Naive thymus-derived CD8-positive, alpha-beta T cell (primary cell): ENCODE measurements at places on chromosomes 4 and X. TPM values are rescaled to one million over a fixed set of nuclear protein-coding genes. Genes with fewer than 3 reads are reported as not detected.
A peak's percentile ranks its signal among the peaks of the same experiment; 100 is the strongest.

TMLHE gene
- 15.9 TPM for total RNA-seq

RUFY3 gene
- 41.9 TPM for total RNA-seq

PROM1 gene
- total RNA-seq: not detected

SLC6A14 gene
- not detected for total RNA-seq

RTL3 gene
- total RNA-seq: not detected

SMAD1 gene
- total RNA-seq: not detected

CCDC160 gene
- not detected for total RNA-seq

GRCh38 chr4:124433500-124433899 is 279.0 kb downstream of the ANKRD50 start:
- no peak overlapping the region for H3K4me3 ChIP-seq
- no peaks in the 10 kb centered on the region for H3K4me1 ChIP-seq
- H3K27ac ChIP-seq: no peak overlapping the region
- H3K27me3 ChIP-seq: peaks cover 5% of the 10 kb centered on the region

DNA sequence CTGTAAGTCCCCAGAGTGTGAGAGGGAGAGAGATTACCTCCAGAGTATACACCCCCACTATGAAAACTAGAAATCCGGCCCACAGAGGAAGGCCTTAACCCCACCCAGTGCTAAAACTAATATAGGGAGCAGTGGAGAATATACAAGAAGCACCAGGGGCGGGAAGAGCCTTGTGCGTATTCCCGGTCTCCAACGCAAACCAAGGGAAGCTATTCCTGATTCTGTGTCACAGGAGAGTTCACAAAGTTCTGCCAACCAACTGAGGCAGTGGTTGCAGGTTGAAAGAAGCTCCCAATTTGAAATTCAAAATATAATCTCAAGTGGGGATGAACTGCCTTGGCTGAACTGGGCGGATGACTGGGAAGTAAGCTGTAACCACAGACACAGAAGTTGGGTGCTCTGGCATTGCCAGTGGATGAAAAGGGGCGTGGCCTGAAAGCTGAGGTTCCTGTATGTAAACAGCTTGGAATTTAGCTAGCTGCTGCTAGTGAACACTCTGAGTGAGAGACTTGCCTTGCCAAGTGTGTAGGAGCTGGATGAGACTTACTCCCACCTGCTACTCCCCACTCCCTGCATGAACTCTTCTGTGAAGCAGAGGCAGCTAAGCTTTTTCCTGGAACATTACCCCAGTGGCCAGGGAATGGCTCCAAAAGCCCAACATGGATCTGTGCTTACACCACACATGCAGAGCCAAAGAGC is 32.7 kb downstream of the ELF2 start:
- DNase-seq: no peak
- H3K4me3 ChIP-seq: no peak overlapping the region
- H3K27ac ChIP-seq: no peak overlapping the region
- peaks cover 13% of the 10 kb centered on the region for H3K4me1 ChIP-seq

GRCh38 chrX:13581554-13581953 is 12.2 kb downstream of the EGFL6 start:
- peaks cover 5% of the 10 kb centered on the region for H3K27me3 ChIP-seq
- peaks cover 5% of the 10 kb centered on the region for H3K36me3 ChIP-seq
- no peak overlapping the region for H3K27ac ChIP-seq
- H3K4me1 ChIP-seq: no peaks in the 10 kb centered on the region
- no peak for DNase-seq

GRCh38 chr4:20639346-20639745 is 60.9 kb upstream of the PACRGL start:
- no peaks in the 10 kb centered on the region for H3K4me1 ChIP-seq
- peaks cover 17% of the 10 kb centered on the region for H3K27me3 ChIP-seq
- H3K4me3 ChIP-seq: no peak overlapping the region
- DNase-seq: no peak
- H3K36me3 ChIP-seq: no peaks in the 10 kb centered on the region

- no peak for DNase-seq
- no peaks in the 10 kb centered on the region for H3K27me3 ChIP-seq
- no peak overlapping the region for H3K4me3 ChIP-seq
- H3K27ac ChIP-seq: no peak overlapping the region
- peaks cover 56% of the 10 kb centered on the region for H3K4me1 ChIP-seq
- no peaks in the 10 kb centered on the region for H3K36me3 ChIP-seq
Measured at GRCh38 chr4:174273930-174274329, 9.5 kb downstream of the FBXO8 start.

DNA sequence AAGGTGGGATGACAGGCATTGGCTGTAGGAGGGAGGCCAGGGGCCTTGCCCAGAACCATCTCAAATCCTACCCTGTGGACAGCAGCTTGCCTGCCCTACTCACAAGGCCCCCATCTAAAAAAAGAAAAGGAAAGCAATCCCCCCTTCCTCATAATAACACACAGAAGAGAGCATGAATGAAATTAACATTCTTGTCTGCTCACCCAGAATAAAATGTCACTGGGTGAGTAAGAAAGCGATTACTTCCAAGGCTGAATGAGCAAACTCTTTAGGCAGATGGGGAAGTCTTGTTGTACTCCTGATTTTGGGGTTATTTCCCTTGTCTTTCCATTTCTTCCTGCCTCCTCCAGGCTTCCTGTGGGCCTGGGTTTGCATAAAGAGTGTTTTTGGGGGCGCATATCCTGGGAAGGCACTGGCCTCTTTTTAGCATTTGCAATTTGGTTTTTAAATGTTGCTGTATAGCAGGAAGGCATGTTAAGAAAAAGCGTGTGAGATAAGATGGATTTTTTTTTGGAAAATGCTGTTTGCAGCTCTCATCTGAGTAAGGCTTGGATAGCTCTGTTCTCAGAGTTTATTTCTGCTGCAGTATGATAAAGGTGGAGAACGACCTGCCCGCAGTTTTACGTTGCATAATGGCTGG is 248.3 kb upstream of the GATB start:
- peaks cover 56% of the 10 kb centered on the region for H3K4me1 ChIP-seq
- peak overlapping the region; percentile 73 for H3K27ac ChIP-seq
- no peak for DNase-seq
- H3K4me3 ChIP-seq: no peak overlapping the region
- H3K27me3 ChIP-seq: peaks cover 3% of the 10 kb centered on the region

GRCh38 chrX:108439961-108440696 is 491 bp downstream of the COL4A5 start:
- DNase-seq: no peak
- no peak overlapping the region for H3K27ac ChIP-seq
- peak overlapping the region; percentile 67 for H3K4me3 ChIP-seq
- H3K4me1 ChIP-seq: peaks cover 10% of the 10 kb centered on the region
- no peaks in the 10 kb centered on the region for H3K36me3 ChIP-seq

GRCh38 chr4:76867880-76868655 is 29.9 kb downstream of the SOWAHB start:
- no peak for DNase-seq
- H3K4me1 ChIP-seq: peaks cover 4% of the 10 kb centered on the region
- H3K27ac ChIP-seq: no peak overlapping the region
- H3K4me3 ChIP-seq: no peak overlapping the region
- peaks cover 2% of the 10 kb centered on the region for H3K36me3 ChIP-seq

DNA sequence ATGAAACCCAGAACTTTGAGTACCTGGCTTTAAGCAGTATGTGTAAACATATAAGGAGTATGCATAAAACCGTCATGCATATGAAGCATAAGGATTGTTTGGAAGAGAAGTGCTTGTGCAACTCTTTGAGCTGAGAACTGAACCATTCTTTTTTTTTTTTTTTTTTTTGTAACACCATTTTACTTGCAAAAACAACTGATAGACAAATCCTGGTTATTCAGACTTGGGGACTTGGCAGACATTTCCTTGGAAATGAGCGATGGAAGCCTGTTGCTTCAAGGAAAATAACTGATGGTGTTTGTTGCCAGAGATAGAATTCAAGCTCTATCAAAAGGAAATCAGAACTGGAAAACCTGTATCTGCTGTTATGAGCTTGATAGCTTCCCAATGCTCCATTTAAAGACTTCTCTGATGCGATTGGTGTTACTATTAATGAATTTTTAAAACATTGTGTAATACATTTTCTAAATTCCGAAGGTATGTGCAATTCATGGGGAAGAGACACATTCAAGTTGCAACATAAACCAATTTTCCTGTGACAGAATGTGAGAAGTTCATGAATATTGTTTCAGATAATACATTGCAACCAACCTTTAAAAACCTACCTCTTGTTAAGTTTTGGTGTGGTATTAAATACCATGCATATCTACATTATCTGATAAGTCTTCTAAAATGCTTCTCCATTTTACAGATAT is 47.0 kb upstream of the FAT1 start:
- no peak overlapping the region for H3K4me3 ChIP-seq
- DNase-seq: no peak
- H3K4me1 ChIP-seq: no peaks in the 10 kb centered on the region

GRCh38 chr4:1084796-1085403 is 28.5 kb downstream of the RNF212 start:
- no peak overlapping the region for H3K27ac ChIP-seq
- peaks cover 4% of the 10 kb centered on the region for H3K4me1 ChIP-seq
- H3K27me3 ChIP-seq: peaks cover 4% of the 10 kb centered on the region
- no peak overlapping the region for H3K4me3 ChIP-seq

DNA sequence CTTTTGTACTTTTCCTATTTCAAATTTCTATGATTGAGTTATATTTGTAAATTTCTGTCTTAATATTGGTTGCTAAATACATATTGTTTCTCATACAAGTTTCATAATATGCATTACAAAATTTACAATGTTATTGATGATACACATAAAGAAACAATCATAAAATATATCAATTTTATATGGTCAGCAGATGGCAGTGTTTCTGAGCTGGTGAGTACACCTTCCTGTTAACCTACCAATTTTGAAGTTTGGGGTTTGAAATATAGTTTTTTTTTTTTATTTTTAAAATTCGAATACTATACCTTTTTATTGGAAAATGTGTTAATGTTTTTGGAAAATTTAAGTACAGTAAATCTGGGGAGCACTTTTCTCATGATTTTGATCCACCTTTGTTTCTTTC is 1953.1 kb upstream of the ADGRL3 start:
- no peak overlapping the region for H3K4me3 ChIP-seq
- no peaks in the 10 kb centered on the region for H3K4me1 ChIP-seq
- no peaks in the 10 kb centered on the region for H3K36me3 ChIP-seq
- H3K27me3 ChIP-seq: no peaks in the 10 kb centered on the region
- DNase-seq: no peak

GRCh38 chr4:38624311-38624710 is 39.7 kb upstream of the KLF3 start:
- no peak for DNase-seq
- H3K27ac ChIP-seq: peak overlapping the region; percentile 3

- H3K4me1 ChIP-seq: peaks cover 7% of the 10 kb centered on the region
- H3K36me3 ChIP-seq: no peaks in the 10 kb centered on the region
- no peak overlapping the region for H3K4me3 ChIP-seq
- no peak overlapping the region for H3K27ac ChIP-seq
- H3K27me3 ChIP-seq: no peaks in the 10 kb centered on the region
- DNase-seq: no peak
Measured at GRCh38 chrX:68867458-68868112, 38.8 kb downstream of the EFNB1 start.

GRCh38 chr4:67687636-67688035 is 13.3 kb downstream of the UBA6 start:
- DNase-seq: no peak
- no peak overlapping the region for H3K27ac ChIP-seq
- no peak overlapping the region for H3K4me3 ChIP-seq
- H3K27me3 ChIP-seq: no peaks in the 10 kb centered on the region
- peaks cover 38% of the 10 kb centered on the region for H3K4me1 ChIP-seq

DNA sequence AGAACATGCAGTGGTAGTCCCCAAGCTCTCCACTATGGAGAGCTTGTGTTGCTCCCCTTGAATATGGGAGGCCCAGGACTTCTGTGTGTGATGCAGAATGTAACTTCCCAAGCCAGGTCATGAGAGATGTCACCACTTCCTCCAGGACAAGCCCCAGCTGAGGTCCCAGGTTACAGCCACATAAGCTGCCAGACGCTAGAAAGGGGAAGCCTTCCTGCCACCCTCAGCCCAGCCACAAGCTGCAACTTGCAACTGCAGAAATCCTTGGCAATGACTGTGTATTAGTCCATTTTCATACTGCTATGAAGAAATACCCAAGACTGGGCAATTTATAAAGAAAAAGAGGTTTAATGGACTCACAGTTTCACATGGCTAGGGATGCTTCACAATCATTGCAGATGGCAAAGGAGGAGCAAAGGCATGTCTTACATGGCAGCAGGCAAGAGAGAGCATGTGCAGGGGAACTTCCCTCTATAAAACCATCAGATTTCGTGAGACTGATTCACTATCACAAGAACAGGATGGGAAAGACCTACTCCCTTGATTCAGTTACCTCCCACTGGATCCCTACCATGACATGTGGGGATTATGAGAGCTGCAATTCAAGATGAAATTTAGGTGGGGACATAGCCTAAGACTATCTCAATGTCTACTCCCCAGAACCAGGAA is 91.5 kb upstream of the DHX15 start:
- no peak overlapping the region for H3K4me3 ChIP-seq
- peaks cover 14% of the 10 kb centered on the region for H3K27me3 ChIP-seq
- H3K27ac ChIP-seq: no peak overlapping the region

DNA sequence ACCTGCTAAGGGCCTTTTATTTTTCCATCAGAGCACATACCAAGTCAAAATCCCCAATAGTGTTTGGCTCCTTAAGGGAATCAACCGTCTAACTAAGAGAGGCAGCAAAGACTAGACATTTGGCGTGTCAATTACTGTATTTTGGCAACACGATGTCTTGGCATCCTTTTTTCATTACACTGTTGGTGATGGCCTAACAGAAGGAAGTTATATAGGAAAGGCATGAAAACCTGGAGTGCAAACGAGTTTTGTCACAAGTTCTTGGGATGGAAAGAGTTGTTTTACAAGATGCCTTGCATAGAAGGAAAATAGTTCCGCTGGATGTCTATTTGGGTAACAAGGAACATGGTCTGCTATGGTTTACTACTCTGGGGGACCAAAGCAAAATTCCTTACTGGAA is 119.2 kb upstream of the TTC29 start:
- H3K27ac ChIP-seq: no peak overlapping the region
- H3K4me3 ChIP-seq: no peak overlapping the region
- H3K27me3 ChIP-seq: peaks cover 9% of the 10 kb centered on the region
- no peaks in the 10 kb centered on the region for H3K36me3 ChIP-seq

- DNase-seq: no peak
- no peak overlapping the region for H3K27ac ChIP-seq
- H3K27me3 ChIP-seq: no peaks in the 10 kb centered on the region
- no peak overlapping the region for H3K4me3 ChIP-seq
Measured at GRCh38 chr4:29309050-29309449, 1411.1 kb upstream of the PCDH7 start.
